ENCODE measurements at places on chromosomes 3 and 15.

- peak; percentile 22 for DNase-seq
Measured at GRCh38 chr3:9808345-9809037, 1.6 kb upstream of the TTLL3 start.

- DNase-seq = no peak
Measured at GRCh38 chr15:36972704-36973103, 127.6 kb downstream of the MEIS2 start.

- no peak for DNase-seq
Measured at GRCh38 chr15:66611257-66612053, 45.7 kb upstream of the LCTL start.

DNA sequence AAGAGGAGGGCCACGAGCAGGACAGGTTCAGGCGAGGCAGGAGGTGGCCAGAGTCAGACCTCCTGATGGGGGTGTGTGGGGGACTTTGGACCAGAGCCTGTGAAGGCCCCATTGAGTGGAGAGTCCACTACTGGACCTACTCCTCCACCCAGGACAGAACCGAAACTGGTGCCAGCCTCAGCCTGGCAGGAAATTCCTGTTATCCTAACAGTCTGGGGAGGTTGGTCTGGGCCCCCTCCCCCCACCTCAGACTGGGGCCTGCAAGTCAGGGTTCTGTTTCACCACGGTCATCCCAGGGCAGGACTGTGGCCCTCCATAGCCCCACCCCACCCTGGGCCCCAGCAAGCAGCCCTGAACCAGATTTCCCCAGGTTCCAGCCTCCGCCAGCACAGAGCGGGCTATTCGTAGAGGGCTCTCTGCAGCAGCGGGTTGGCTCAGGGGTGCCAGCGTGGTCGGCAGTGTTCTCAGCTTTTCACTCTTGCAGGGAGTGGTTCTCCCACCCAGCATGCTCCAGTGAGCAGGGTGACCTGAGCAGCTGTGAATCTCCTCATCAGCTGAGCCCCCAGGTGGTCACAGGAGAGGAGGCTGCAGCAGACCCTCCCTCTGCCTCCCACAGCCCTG is 217.3 kb downstream of the TBC1D2B start:
- DNase-seq = no peak

GRCh38 chr3:155658006-155658405 is 86.9 kb downstream of the PLCH1 start:
- DNase-seq = no peak

DNA sequence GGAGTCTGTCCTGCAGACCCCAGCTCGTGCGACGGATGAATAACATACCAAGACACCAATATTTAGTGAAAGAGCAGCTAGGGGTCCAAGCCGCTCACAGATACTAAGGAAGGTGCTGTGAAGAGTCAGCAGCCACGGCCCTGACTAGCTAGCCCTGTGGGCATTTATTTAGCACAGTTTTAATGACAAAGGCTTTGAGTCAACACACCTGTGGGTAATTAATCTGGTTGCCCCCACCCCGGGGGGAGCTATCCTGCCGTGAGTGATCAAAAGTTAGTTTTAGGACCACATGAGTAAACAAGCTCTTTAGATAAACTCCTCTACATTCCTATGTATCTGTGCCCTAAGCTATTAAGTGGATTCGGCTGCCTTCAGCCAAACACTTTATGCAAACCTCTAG is 18.7 kb downstream of the CAPN3 start:
- DNase-seq = no peak

DNA sequence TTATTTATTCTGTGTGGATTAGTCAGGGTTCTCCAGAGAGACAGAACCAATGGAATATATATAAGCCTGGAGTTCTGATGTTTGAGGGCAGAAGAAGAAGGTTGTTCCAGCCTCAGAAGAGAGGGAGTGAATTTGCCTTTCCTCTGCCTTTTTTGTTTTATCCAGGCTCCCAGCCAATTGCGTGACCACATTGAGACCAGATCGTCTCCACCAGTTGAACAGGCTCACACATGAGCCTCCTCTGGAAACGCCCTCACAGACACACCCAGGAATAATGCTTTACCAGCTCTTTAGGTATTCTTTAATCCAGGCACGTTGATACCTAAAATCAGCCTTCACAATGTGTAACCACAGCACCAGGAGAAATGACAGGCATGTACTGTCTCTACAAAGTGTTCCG is 923.1 kb downstream of the TBL1XR1 start:
- no peak for DNase-seq

DNA sequence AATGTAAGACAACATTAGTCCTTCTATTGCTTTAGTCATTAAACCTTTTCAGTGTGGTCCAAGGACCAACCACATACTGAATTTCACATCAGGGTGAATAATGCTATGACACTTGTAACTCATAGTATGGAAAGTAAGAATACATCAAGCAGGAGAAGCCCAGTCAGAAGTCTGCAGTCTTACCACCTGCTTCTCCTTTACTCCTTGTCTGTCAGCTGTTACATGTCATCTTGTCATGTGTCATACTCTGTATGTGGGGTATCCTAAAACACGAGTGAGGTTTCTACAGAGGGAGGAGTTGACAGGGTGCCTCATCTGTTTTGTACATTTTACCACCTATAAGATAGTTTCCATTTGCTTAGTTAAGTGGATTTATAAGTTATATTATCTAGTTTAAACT is 32.8 kb upstream of the EID1 start:
- DNase-seq = no peak

DNA sequence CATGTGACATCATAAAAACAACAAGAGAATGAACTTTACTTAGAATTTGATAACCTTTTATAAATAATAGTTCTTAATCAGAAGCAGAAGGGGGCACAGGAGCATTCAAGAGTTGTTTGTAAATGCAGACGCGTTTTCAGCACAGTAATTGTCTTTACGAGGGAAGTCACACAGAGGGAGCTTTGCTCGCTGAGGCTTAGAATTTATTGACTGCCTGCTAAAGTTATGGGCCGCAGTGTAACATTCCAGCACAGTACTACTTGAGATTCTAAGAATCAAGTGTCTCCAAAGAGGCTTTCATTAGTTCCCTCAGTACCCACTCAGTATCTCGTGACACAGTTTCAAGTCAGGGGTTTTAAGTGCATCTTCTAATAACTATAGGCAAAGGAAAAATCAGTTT is 288.7 kb downstream of the NR2F2 start:
- no peak for DNase-seq

Measured in NCI-H226 (cell line).